ENCODE measurements at places on chromosomes 6 and 20.

GRCh38 chr6:118725944-118726343 lies 74.6 kb upstream of the CEP85L start:
- peak; percentile 59 for DNase-seq

DNA sequence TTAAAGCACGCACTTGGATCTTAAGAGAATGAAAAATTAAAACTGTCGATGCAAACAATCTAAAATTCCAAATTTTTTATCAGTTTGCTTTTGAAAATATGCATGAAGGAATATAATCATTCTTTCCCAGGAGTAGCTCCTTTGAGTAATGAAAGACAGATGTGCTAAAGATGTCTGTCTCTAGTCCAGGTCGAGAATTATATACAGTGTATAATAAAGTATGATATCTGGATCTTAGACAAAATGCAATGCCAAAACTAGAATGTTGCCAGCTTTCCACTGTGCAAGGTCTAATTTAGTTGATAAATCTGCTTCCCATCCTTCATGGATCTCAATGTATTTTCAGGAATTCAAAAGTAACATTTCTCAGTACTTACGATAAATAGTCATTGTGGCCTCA lies 65.1 kb upstream of the ADGRG6 start:
- DNase-seq = no peak

DNA sequence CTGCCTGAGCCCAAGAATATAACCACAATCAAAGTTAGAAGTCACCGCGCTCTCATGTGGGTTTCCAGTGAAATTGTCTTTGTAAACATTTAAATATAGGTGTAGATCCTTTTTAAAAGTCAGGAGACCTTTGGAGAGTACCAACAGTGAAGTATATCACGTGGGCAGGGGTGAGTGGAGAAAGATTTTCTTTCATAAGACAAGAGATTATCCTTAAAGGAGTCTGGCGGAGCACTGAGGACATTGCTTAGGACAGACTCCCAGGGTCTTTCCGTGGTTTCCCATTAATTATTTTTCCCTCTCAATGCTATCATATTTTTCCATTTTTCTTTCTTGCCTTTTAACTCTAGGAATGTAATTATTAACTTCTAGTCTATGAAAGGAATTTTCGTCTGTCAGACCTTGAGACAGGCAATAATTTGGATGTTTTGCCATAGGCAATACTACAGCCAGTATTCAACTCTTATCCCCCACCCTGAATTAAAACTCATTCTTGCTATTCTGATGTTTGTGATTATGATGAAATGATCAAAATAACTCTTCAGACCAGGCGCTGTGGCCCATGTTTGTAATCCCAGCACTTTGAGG lies 31.4 kb downstream of the DCBLD1 start:
- DNase-seq = no peak

- no peak for DNase-seq
Observed at GRCh38 chr6:30515106-30515505, 25.8 kb downstream of the HLA-E start.

- DNase-seq = no peak
Observed at GRCh38 chr6:35587167-35587566, 74.5 kb upstream of the TULP1 start.

DNA sequence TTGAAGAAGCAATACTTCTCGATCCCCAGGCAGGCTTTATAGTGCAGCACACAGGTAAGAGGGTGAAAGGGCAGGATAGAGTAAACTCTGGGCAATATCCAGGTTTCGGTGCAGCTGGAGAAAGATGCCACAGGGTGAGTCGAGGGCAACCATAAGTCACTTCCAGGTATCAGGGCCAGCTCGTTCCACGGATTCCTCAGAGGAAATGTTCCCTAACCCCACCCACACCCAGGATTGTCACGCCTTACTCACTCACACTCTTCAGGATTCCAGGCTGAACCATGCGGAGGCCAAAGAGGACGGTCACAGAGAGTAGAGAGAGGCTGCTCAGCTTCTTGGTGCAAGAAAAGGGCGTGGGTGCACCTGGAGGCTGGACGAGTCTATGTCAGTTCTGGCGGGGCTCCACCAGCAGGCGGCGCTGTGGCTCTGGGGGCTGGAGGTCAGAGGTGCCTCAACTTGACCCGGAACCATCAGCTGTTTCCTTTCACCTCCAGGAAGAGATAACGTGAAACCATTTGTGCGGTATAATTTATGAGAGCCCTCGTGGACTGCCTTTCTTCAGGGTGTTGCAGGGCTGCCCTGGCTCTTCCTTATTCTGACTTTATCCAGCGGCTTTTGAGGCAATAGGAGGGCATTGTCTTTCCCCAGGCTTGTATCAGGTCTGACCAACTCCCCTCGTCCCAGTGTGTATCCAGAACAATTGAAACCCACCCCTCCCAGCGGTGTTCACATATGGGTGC lies 14.5 kb upstream of the WFDC12 start:
- DNase-seq = peak; percentile 24

- no peak for DNase-seq
Observed at GRCh38 chr6:43034190-43034525, 12.7 kb downstream of the RRP36 start.

DNA sequence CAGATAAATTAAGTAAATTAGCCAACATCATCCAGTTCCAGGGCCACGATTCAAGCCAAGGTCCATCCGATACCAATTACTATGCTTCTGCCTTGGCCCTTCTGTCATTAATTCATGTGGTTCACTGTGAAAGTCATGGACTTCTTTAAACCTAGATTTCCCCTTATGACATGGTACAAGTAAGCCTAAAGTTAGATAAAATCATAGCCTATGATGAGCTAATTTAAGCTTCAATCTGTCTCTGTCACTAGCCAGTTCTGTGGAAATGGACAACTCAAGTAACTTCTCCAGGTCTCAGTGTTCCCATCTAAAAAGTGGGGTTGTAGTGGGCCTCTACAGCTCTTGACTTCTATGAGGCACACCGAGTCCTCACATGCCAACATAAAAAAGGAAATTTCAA lies 225.5 kb upstream of the MARCKS start:
- no peak for DNase-seq

DNA sequence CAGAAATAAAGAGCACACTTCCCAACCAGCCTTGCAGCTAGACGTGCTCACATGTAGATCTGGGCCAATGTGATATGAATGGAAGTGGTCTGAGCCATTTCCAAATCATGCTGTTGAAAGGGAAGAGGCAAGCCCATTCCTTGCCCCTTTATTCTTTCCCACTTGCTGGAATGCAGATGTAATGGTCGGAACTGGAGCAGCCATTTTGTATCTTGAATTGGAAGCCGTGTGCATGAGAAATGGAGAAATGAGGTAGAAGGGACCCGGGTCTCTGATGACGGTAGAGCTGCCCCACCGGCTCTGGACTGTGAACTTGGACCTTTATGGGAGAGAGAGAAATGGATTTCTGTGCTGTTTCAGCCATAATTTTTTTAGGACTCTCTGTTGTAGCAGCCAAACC lies 54.8 kb upstream of the STX16 start:
- no peak for DNase-seq

GRCh38 chr6:56683882-56684281 lies 41.2 kb upstream of the DST start:
- no peak for DNase-seq

DNA sequence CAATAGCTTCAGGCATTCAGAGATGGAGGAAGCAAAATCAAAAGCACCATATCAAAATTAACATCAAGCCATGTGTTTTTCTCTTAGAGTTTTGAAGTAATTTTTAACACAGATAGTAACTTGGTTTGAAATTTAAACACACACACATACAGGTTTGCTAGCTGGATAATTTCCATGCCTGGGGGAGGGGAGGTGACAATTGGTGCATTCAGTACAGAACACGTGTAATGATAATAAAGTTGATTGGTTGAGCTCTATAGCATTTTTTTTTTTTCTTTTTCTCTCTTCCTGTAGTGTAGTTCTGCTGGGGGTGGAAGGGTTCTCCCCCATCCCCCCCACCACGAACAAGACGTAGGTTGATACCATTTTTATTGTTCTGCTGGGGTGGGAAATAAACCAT lies 564.8 kb downstream of the LMBRD1 start:
- no peak for DNase-seq

Measured in activated T-cell treated with anti-CD3 and anti-CD28 coated beads for 1 hour (primary cell).